ENCODE measurements at places on chromosomes 4 and X.

- no peak for DNase-seq
Observed at GRCh38 chrX:119870626-119871131, 854 bp downstream of the RNF113A start.

- DNase-seq, result no peak
Observed at GRCh38 chr4:48196758-48197504, 62.9 kb upstream of the TXK start.

DNA sequence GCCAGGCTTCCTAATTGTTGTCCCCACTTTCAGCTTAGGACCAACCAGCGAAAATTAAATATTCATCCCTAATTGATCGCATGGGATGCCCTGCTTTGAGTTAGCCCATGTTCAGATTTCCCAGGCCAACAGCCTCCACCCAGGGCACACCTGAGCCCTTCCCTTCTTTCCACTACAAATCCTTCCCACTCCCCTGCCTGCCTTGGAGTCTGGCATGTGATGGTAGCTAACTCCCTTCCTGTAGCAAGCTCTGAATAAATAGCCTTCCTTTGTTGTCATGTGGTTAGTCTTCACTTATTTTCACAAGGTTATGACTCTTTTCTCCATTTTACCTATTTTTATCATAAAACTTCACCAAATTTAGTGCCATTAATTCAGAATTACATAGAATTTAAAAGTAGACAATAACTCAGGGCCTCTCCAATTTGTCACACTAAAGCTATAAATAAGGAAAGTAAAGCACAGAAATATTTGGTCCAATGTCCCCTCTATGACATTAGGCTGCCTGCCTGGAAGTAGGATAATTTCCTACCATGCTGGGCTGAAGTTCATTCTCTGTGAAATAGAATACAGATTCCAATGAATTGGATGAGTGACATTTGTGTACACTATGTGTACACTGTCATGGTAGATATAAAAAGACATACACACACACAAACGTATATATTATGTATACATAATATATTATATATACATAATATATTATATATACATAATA is 166.4 kb upstream of the CPEB2 start:
- DNase-seq, result no peak

GRCh38 chr4:71389149-71389827 is 50.5 kb downstream of the SLC4A4 start:
- DNase-seq, result no peak

GRCh38 chr4:2617955-2618354 is 81.5 kb downstream of the FAM193A start:
- DNase-seq, result no peak

DNA sequence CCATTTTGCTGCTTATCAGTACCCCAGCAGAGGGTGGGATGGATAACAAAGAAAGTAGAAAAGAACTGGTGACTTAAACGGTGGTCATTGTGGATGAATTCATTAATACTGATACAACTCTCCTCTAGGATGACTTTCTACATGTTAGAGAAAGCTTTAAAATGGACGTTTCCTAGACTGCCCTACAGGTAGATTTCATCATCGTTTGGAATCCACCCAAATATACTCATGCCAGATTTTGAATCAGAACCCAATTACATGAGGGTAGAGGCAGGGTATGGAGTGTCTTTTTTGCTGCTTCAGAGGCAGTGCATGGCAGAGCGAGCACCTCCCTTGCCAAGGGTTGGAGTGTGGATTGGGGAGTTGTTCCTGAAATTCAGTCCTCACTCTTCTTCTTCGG is 13.3 kb upstream of the ANTXR2 start:
- no peak for DNase-seq

GRCh38 chr4:5968246-5968645 is 50.0 kb downstream of the C4orf50 start:
- DNase-seq, result no peak

GRCh38 chr4:9880406-9881197 is 99.2 kb downstream of the DRD5 start:
- no peak for DNase-seq

DNA sequence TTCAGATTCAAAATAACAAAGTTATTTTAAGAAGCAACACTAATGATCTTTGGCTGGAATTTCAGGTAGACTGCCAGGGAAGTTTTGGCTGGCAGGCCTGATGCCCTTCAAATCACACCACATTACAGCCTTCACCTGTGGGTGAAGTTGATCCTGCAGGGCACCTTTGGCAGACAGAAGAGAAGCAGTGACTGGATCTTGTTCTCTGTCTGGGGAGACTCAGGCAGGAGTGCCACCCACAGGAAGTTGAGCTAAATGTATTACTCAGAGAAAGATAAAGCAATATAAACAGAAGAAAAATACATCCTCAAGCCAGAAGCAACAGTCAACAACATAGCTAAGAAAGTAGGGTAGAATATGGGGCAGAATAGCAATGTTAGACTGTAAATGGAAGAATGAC is 12.8 kb upstream of the CFAP299 start:
- DNase-seq, result no peak

GRCh38 chrX:71256051-71256450 is 2.1 kb upstream of the ZMYM3 start:
- no peak for DNase-seq

DNA sequence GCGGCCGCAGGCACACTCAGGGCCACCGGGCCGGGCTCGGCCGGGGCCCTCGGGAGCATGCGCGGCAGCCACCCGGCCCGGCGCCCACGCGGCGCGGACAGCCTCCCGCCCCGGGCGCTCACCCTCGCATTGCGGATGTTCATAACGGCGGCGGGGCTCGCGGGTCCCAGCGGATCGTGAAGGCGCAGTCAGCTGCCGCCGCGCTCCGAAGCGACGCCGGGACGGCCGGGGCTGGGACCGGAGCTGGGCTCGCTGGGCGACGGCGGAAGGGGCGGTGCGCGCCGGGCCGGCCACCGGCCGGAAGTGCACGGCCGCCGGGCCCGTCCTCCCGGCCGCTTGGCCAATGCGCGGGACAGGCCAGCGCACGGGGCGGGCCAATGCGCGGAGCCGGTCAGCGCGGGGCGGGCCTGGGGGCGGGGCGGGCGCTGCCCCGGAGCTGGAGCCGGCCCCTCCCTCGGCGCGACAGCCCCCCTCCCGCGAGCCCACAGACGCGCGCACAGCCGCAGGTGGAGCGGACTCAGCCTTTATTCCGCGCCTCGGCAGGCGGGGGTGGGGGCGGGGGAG is at the start of gene NAA10:
Gene NAA10, minus strand, starts transcription at position 276 of the 564 bp plus-strand sequence. Its CDS starts 133 bp downstream, at position 143.
- no peak for DNase-seq

- no peak for DNase-seq
Observed at GRCh38 chr4:14359991-14360390, 642.3 kb upstream of the CPEB2 start.

DNA sequence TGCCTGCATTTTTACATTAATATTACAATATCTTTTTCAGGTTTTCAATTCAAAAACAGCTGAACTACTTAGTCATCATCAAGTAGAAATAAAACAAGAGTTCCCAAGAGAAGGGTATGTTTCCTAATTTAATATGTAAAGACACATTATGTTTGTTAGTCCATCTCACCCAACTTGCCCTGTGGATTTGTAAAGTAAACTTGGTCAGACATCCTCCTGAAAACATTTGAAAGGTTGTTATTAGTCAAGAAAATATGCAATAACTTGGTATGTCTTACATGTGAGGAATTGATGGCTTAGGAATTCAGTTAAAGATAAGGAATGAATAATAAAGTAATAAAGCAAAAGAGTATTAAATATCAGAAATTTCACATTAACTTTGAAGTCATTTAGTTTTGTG is 12.2 kb downstream of the GK start:
- no peak for DNase-seq

DNA sequence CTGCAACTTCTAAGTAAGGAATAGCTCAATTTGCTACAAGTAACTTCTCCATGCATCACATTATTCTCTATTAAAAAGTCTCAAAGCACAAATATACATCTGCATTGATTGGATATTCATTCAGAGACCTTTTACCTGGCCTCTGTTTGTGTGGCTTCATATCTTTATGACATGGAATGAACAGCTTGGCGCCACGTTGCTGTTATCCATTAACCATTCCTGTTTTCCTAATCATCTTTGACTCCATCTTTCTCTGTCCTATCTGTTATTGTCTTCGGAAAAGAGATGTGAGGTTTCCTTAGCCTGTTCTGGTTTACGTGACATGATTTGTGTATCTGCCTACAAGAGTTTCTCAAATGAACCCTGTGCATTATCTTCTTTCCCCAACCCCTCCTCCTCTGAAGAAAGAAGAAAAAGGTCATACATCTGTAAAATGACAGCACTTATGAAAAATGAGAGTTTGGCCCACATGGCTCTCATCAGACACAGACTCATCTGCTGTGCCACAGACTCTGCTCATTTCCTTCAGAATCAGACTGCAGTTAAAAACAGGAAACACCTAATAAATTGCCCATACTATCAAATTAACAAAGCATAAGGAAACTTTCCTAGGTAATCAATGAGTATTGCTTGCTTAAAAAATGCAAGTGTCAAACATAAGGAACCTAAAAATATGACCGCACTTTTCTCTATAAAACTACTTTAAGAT is 347.6 kb upstream of the FAM241A start:
- no peak for DNase-seq

GRCh38 chr4:64727960-64728359 is 318.7 kb upstream of the TECRL start:
- DNase-seq, result no peak

DNA sequence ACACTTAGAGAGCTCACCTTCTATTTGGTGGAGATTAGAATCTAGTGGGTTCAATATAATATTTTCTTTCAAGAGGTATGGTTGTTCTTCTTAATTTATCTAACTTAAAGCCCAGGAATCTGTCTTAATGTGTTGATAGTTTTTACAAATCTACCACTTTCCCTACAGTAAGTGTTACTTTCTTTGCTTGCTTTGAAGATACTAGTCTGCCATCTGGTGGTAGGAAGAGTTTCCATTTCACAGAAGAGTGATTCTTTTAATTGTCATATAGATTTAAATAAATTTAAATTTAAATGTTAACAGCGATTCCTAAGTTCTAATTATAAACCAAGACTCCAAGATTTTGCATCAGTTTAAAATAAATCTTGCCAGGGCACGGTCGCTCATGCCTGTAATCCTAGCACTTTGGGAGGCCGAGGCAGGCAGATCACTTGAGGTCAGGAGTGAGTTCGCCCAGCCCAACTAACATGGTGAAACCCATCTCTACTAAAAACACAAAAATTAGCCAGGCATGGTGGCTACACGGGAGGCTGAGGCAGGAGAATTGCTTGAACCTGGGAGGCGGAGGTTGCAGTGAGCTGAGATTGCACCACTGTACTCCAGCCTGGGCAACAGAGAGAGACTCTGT is 43.5 kb downstream of the NUDT9 start:
- no peak for DNase-seq

- no peak for DNase-seq
Observed at GRCh38 chr4:118348886-118349285, 3.9 kb downstream of the PRSS12 start.

DNA sequence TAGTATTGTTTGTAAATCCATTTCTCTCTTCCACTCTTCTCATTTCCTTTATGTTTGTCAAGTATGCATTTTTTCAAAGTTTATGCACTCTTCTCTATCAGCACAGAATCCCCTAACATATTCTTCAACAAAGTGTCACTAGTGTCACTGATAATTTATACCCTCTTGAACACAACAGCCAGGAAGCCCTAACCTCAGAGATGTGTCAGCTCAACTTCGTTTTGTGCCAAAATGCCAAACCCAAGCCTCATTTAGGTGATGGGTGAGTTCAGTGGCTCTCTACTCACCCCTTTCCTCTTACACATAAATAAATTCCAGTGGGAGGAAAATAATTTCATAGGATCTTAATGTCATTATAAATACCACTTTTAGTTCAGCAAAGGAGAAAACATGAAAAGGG is 22.4 kb upstream of the P2RY10 start:
- DNase-seq, result no peak

GRCh38 chr4:15702941-15703403 is at the start of gene BST1:
Gene BST1, plus strand, starts transcription at chr4:15703065. Its CDS starts 80 bp downstream, at chr4:15703145.
- no peak for DNase-seq

DNA sequence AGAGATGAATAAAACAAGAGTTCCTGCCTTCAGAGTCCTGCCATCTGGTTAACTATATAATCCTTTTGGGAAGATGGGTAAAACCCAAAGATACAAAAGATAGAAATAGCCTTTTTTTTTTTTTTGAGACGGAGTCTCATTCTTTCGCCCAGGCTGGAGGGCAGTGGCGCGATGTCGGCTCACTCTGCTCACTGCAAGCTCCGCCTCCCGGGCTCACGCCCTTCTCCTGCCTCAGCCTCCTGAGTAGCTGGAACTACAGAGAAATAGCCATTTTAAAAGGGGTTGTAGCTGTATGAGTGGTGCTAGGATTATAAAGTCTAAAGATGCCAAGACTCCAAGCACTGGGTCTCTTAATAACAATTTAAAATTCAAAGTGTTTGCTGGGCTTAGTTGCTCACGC is 97.2 kb downstream of the KDR start:
- no peak for DNase-seq

- DNase-seq, result no peak
Observed at GRCh38 chrX:13090339-13091110, 46.1 kb upstream of the FAM9C start.

DNA sequence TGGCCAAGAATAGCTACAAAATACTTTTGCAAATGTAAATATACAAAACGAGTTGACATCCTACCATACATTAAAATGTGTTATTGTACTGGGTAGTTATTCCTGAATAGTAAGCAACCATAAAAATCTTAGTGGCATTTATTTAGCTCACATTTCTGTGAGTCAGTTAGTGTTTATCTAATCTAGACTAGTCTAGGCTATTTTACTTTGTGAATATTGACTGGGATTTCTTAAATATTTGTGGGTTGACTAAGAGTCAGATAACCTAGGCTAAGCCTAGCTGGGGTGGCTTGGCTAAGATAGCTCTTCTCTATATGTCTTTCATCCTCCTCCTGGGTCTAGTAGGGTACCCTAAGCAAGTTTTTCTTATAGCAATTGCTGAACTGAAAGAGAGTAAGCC is 543.8 kb upstream of the DIAPH2 start:
- no peak for DNase-seq

DNA sequence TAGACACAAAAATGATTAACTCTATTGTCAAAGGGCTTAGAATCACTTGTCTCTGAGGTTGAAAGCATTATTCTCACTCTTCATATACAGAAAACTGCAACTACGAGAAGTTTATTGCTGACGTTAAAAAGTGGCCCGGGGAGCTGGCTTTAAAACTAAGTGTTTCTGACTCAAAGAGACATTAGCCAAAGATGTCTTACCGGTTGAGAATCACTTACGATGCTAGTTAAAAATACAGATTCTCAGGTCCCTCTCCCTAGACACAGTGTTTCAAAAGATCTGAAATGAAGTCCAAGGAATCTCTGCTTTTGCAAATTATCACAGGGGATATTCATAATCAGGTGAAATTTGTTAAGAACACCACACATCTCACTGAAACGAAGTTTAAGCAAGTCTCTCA is 1.2 kb downstream of the GNPDA2 start:
- no peak for DNase-seq

DNA sequence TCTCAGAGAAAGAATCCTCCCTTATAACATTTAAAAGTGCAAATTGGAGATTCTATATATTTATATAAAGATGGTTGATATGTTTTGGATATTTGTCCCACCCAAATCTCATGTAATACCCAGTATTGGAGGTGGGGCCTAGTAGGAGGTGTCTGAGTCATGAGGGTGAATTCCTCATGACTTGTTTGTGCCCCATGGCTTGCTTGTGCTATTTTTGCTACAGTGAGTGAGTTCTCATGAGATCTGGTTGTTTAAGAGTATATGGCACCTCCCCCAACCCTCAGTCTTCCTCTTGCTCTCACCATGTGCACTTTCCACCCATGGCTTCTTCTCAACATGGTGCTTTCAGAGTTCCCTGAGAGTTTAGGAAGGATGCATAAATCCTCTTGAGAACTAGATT is 9.5 kb upstream of the ANKRD50 start:
- DNase-seq, result no peak

- DNase-seq, result no peak
Observed at GRCh38 chr4:143085224-143085623, 99.5 kb upstream of the USP38 start.

GRCh38 chr4:89929425-89930159 is 34.9 kb downstream of the MMRN1 start:
- DNase-seq, result no peak
